NCI-H226 (cell line): ENCODE measurements at places on chromosomes 7 and 10.

- no peak for DNase-seq
Measured at GRCh38 chr10:49502358-49502757, 36.6 kb downstream of the ERCC6 start.

DNA sequence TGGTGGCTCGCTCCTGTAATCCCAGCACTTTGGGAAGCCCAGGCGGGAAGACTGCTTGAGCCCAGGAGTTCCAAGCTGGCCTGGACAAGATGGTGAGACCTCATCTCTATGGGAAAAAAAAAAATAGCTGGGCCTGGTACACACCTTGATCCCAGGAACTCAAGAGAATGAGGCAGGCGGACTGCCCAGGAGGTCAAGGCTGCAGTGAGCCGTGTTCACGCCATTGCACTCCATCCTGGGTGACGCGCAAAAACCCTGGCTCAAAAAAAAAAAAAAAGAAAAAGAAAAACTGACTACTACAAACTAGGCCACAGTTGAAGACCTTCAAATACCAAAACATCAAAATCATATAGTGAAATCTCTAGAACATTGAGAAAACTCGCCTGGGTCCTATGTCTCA, 3.9 kb downstream of the BRAT1 start:
- no peak for DNase-seq

- peak; percentile 13 for DNase-seq
Measured at GRCh38 chr10:70418229-70418628, 14.3 kb downstream of the EIF4EBP2 start.

DNA sequence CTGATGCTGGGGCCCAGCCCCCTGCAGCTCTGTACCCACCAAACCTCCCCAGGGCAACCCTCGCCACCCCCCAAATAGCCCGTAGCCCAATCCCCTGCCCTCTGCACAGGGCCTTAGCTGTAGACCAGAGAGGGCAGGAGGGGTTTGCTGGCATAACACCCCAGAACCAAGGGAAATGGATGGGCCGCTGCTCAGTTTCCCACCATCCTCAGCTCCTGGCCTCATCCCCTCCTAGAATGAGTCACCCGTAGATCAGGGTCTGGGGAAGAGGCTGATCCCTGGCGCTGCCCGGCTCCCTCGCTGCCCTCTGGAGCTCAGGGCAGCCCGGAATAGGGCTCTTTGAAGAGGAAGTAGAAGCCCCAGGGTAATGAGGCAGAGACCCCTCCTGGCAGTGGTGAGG, 31.2 kb downstream of the LDB3 start:
- DNase-seq: no peak

- no peak for DNase-seq
Measured at GRCh38 chr7:18526368-18526878, 30.9 kb downstream of the HDAC9 start.

GRCh38 chr10:70350501-70350900, 31.9 kb downstream of the LRRC20 start:
- no peak for DNase-seq

DNA sequence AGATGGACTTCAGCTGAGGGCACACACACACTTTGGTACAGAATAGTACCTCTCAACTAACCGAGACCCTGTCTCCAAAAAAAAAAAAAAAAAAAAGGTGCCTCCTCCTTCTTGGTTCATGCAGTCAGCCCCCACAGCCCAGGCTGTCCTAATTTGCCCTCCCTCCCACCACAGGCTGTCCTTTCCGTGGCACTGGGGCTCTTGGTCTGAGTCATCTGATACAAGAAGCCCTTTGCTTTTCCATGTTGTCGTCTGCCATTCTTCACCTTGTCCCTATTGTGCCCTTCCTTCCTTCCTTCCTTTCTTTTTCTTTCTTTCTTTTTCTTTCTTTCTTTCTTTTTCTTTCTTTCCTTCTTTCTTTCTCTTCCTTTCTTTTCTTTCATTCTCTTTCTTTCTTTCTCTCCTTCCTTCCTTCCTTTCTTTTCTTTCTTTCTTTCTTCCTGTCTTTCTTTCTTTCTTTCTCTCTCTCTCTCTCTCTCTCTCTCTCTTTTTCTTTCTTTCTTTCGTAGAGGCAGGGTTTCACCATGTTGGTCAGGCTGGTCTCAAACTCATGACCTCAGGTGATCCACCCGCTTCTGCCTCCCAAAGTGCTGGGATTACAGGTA, 96.0 kb upstream of the IKZF1 start:
- no peak for DNase-seq

GRCh38 chr10:49133706-49134248, at the start of gene FAM170B:
Gene FAM170B (minus strand): TSS chr10:49134021. CDS start chr10:49133918, 103 bp downstream.
- DNase-seq: no peak

GRCh38 chr10:12639996-12640944, 290.9 kb downstream of the CAMK1D start:
- no peak for DNase-seq
